H4 (cell line): ENCODE measurements at places on chromosomes 6 and 20.
A peak's percentile ranks its signal among the peaks of the same experiment; 100 is the strongest.

DNA sequence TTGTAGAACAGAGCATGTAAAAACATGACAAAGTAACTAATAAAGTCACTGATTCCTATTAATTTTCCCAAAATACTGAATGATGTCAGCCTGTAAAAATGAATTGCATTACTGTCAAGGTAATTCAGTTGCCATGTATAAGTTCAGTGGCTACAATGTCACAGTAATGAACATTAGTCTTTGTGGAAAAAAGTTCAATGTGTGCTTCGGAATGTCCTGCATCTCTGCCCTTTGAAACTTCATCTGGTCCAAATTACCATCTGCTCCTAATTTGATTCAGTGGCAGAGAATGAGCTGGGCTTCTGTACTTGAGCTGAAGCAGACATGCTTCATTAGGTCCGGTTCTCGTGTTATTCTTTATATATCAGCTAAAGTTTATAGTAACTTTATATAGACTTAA lies 567.4 kb downstream of the COL12A1 start:
- no peak for DNase-seq

DNA sequence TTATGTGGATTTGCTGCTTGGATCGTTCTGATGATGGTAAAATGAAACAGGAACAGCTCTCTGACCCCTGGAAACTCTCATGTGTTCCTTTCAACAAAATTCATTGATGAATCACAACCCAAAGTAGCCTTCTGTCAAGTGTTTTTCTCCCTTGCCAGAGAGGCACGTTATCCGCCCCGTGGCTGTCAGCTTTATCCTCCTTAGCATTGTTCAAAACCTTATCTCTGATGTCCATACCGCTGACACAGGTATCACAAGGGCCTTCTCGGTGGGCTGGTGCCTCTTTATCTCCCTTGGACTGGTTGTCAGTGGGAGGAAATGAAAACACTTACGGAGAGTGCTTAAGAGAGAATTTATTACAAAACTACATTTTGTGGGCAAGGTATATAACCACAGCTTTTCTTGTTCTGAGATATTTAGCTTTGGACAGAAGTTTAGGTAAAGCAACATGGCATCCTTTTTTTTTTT lies 84.9 kb downstream of the TIAM2 start:
- DNase-seq: no peak

DNA sequence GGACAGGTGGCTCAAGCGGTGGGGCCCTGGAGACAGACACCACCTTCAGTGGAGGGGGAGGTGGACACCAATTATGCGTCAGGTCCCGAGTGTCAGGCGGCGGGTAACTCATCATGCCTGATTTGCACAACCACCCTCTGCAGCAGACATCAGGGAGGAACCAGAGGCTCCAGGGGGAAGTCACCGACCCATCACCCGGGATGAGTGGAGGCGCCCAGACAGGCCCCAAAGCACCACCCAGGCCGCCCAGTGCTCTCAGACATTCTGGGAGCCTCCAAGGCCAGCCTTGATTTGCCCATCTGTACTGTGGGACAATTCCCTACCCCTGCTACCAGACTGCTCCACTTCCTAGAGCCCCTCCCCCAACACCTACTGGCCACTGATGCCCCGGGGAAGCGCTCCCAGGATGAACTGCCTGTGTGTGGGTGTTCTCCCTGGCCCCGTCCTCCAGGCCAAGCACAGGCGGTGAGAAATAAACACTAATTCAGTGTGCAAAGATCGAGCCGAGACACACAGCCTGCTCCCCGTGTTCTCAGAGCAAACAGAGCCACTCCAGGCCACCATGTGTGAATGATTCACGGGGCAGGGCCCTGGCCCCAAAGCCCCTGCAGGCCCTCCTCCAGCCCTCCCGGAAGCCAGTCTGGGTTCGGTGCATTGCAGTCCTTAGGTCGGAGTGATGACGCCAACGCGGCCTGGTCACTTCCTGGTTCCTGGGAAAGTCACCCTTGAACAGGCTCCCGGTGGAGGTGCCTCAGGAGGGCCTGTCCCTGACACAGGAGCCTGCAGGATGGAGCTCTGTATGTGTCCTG lies 107.2 kb downstream of the ASXL1 start:
- DNase-seq: no peak

DNA sequence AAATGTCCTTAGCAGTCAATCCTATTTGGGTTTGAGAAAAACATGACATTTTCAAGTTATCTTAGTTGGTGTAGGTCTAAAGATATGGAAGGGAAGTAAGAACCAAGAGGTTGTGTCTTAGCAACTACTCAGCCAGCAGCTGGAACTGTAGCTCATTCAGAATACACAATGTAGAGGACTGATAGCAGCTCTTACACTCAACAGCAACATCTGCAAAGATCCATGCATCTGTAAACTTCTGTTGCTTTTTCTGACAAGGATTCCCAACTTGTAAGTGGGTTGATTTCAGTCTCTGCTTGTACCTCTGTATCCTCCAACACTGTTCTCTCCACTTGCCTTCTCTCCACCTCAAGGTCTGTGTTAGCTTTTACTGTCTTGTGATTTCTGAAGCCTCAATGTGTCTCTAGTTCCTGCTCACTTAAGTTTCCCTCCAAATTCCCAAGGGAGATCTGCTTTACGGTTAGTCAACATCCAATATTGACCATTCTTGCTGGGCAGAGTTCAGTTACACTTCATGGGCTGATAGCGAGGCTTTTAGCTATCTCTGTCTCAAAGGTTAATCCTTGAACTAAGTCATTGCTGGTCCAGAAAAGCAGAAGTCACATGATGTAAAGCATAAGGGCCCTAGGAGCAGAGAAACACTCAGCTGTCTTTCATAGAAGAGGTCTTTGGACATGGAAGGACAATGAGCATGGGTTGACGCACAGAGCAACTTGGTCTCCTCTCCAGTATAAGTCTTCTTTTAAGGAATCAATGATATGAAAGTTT lies 71.6 kb upstream of the LGSN start:
- no peak for DNase-seq

GRCh38 chr6:105251689-105252088 lies 71.9 kb upstream of the POPDC3 start:
- DNase-seq: no peak

- DNase-seq: no peak
Measured at GRCh38 chr6:53376661-53377226, 28.0 kb upstream of the ELOVL5 start.

DNA sequence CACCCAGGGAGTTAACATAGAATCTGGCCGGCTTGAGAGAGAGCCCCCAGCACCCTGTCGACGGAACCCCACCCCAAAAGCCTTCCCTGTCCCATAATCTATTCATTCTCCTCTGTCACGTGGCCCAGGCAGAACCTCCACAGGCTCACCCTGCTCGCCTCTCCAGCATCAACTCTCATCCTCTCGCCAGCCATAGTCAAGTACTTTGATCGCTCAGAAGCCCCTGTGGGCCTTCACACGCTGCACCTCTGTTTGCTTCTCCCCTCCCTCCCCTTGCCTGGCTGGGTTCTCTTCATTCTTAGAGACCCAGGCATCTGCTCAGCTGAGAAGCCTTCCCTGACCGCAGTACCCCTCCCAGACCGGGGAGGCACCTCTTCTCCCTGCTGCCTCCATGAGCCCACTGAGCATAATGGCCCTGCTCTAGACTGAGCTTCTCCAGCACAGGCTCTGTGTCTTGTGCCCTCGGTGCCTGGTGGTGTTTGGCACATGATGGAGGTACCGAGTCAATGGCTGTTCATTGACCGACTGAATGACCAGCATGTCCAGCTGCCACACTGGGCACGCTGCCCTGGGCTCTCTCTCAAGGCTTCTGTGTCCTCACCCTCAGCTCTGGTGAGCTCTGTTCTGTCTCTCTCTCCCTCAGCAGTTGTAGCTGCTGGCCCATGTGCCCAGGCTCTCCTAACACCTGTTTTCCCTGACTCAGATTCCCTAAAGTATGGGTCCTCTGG lies 33.7 kb downstream of the PKIG start:
- DNase-seq: no peak

DNA sequence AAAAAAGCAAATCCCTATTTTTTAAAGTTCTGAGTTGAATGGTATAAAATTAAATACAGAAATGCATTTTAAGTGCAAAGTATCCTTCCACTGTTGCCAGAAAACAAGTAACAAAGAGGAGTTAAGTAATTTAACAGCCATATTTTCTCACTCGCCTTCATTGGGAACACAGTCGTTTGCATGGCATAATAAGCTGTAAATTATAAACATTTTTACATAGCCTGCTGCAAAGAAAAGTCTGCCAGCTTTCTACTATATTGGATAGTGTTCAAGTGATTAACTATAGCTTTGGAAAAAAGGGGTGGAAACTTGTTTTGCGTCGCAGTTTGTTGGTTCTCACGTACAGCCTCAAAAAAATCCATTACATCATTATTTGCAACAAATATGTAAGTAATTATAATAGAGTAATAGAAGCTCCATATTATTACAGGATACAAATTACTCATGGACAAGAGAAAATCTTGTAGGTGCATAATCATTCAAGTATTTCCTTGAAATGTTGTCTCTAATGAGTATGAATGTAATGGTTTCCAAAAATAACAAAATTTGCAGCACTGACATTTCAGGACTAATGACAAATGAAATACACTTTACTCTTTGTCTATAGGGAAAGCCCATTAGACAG lies 139.3 kb downstream of the PDSS2 start:
- no peak for DNase-seq

DNA sequence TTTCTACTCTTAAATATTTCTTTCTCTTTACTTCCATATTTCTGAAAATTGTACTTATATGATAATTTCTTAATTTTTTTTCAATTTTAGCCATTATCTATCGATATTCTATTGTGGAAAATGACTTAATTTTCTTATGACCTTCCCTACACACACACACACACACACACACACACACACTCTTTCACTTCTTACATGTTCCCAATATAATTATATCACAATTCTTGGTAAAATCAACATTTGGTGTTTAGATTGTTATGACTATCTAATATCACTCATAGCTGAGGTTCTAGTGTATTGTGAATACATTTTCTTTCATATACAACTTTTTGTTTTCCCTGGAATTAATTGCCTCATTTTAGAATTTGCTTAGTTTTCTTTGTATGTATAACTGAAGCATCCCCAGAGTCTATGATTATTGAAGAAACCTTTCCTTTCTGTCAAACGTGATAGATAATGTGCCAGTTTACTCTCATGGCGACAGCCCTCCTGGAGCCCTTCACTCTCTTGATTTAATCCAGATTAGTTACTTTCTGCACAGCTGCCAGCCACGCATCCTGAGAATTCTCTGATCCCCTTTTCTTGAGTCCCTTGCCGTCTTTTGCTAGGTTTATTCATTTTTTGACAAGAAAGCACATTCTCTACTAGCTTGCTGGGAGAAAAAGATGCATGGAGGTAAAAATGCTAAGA lies 63.4 kb downstream of the RNF182 start:
- DNase-seq: no peak

DNA sequence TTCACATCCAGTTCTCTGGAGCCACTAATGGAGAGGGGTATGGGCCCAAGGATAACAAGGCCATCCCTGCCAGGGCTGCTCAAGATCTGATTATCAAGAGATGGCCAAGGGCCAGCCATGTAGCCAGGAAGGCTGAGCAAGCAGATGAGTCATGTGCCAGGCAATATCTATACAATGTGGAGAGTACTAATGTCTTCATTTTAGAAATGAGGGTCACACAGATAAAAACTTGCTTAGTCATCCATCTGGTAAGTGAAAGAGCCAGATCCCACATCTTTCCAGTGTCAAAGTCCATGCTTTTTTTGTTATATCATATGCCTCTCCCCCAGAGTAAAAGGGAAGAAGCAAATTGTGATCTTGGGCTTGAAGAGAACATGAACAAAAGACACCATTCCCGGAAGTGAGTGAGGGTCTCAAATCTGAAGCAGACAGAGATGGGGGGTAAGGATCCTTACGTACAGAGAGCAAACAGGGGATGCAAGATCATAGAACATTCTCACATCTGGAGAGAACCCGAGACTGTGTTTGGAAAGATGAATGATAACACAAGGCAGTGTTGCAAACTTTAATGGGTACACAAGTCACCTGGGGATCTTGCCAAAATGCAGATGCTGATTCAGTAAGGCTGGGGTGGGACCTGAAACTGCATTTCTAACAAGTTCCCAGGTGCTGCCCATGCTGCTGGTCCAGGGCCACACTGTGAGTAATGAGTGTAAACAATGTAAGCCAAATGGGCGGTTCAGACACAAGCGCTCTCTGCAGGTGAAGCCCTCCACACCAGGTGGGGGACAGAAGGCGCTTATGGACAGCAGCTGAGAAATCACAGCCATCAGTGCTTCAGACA lies 20.0 kb upstream of the GSTA3 start:
- peak; percentile 85 for DNase-seq

GRCh38 chr6:357261-357790 lies 34.2 kb upstream of the IRF4 start:
- no peak for DNase-seq

DNA sequence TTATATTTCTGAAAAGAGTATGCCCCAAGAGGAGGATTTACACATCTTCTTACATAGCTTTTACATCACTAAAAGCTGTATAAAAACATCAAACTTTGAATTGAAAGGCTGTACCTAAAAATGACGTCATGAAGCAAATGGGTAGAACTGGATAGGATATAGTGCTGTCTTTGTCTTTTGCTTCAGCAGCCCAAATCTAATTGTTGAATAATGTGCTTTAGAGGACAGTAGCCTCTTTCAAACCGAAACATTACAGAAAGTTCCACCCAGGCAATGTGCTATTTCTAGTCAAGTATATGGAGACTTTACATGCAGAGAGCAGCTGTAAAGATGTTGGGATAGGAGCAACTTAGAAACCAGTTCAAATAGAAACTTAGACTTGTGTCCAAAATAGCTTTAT lies 51.9 kb downstream of the ADGRG6 start:
- no peak for DNase-seq

DNA sequence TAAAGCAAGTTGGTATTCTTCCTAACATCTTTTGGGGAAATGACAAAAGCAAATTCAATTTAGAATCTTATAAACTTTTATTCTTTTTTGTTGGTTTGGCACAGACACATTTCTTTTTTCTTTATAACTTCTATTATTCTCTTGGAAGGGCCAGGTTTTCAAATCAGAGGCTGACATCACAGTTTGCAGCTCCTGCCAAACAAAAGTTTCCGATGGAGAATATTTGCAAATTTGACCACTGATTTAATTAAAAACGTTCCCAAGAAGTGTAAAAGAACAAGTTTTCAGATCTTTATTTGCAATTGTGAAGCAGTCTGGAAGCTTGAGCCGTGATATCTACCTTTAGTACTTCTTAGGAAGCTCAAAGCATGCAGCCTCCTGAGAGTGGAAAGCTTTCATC lies 53.8 kb upstream of the CD83 start:
- no peak for DNase-seq

GRCh38 chr6:80161434-80161833 lies 55.0 kb downstream of the BCKDHB start:
- no peak for DNase-seq

DNA sequence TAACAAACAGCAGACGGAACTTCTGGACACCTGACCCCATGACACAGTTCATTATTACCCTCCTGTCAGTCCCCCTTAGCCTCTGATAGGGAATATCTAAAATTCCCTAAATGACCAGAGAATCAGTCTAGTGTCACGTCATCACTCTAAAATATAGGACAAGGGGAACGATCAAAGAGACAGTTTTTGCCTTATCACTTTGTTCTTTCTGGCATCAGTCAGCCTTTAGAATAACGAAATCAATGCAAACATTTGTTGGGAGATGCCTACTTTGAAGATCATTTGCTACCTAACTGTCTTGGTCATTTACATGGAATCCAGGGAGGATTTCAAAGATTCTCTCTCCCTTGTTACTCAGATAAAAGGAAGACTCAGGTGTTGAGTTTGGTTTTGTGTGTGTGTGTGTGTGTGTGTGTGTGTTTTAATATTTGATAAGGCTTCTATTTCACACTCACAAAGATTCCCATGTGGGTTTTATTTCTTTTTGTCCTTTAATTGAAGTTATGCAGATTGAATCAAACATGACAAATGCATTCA lies 28.3 kb downstream of the LINC00237 start:
- no peak for DNase-seq

GRCh38 chr20:60013296-60014139 lies 55.3 kb downstream of the CDH26 start:
- no peak for DNase-seq
